Activated naive CD4-positive, alpha-beta T cell treated with anti-CD3 and anti-CD28 coated beads, Interleukin-2, amount 10 ng/mL, durations not matched to agents 7 days and 5 days (primary cell): ENCODE measurements at places on chromosomes 2 and 18.

DNA sequence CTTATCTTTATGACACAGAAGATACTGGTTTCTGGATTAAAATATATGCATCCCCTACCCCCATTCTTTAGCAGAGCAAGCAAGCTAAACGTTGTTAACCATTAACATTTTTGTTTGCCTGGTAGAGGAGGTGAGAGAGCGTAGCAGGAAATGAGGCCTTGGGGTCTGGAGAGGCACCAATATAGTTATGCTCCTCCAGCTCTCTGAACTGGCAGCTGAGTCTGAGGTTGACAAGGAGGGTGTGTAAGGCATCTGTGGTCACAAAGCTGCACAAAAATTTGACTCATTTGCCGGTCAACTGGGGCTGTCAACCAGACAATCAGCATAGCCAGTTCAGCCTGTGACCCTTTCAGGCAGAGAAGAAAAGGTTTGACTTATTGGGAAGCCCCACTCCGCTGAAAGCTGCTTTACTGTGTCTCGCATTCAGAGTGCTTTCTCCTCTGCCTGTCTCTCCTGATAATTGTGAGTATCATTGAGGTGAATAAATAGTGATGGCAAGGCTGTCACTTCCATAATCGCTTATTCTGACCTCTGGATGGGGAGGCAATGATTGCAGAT is 647.5 kb upstream of the SETBP1 start:
- DNase-seq: no peak

- no peak for DNase-seq
These were observed 55.5 kb downstream of the RIT2 start for GRCh38 chr18:43060020-43060419.

DNA sequence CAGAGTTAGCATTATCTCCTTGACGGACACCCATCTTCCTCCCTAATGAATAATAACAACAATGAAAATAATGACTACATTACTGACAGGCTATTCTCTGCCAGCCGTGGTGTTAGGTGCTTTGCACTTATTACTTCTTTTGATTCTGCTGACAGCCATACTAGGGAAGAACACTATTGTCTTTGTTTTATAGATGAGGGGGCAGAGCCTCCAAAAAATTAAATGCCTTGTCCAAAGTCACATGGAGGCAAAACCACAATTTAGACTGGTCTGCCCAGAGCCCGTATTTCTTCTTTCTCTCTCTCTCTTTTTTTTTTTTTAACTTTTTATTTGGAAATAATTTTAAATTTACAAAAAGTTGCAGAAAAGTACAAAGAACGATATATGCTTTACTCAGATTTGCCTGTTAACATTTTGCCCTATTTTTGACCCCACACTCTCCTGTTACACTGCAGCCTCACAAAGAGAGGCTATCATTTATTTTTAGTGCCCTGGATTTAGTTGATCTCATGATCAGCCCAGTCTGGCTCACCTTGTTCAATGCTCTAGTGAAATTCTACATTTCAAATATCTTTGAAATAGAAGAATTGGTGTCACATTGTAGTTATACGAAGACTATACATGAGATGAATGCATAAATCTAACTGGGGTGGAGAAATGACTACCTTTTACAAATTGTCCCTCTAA is 369.4 kb downstream of the LRRTM1 start:
- DNase-seq: no peak

- DNase-seq: no peak
These were observed 25.4 kb downstream of the PTPRM start for GRCh38 chr18:7592305-7593071.

DNA sequence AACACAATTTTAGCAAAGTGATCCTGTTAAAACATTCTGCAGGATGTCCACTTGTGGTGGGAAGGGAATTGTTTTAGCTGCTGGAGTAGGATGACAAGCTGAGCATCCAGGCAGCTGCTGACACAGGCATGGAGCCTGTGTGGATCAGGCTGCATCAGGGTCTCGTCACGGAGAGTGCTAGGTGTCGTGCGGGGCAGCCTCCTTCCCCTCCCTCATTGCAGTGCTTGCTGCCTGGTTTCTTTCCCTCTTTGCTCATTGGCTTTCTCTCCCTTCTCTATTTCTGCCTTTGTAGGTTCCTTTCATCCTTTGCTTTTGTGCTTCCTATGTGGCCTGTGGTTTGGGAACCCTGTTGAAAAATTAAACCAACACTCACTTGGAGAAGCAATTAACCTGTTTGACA is 172.9 kb downstream of the TPGS2 start:
- no peak for DNase-seq

DNA sequence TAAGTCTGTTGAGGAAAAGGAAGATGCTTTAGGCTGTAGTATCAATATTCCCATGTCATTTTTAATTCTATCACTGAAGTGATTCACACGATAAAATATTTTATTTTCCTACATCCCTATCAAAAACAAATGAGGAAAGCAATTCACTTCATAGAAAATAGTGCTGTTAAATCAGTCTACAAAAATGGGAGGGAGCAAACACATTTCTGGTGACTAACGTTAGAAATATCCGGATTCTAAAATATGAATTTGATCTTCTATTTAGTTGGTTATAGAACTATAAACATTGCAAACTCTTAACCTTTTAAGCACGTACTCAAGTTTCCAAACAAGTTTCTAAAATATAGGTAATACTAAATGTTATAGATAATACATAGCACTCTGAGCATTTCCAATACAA is 20.8 kb downstream of the ATF2 start:
- no peak for DNase-seq

DNA sequence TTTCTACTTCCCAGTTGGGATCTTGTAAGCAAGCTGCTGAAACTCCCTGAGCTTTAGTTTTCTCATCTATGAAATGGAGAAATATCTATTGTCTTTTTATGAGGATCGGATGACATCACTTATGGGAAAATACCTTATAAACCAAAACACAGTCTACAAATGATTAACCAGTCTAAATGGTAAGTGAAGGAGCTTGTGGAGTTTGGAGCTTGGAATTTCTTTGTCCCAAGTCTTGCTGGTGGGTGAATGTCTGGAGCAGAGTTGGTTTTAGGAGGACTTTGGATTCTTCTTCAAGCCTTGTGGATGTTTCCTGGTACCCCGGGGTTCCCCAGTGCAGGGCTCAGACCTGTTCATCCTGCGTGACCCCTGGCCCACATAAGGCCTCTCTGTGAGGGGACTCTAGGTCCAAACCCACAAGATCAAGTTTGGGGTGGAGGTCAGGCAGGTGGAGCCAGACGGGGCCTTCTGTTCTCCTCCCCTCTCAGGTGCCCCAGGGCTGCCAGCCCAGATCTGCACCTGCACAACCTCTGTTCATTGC is 43.2 kb downstream of the FOSL2 start:
- DNase-seq: no peak
